M059J (cell line): ENCODE measurements at places on chromosomes 6 and 20.

GRCh38 chr6:121694801-121695251 is 259.4 kb downstream of the GJA1 start:
- peak; percentile 58 for DNase-seq

DNA sequence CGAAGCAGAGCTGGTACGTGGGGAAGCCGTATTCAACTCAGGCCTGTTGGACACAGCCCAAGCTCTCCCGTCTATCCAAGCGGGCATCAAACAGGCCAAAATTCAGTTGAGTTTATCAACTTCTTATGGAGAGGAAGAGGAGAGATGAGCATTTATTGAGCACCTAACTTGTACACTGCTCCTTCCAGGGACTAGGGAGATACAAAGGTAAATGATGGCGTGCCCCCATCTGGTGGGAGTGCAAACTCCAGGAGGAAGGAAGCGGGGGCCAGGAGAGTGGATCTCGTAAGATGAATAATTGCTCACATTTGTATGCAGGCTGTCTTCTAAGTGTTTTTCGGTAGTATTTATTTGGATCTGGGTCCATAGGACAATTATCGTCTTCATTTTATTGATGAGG is 146.6 kb downstream of the SOBP start:
- no peak for DNase-seq

DNA sequence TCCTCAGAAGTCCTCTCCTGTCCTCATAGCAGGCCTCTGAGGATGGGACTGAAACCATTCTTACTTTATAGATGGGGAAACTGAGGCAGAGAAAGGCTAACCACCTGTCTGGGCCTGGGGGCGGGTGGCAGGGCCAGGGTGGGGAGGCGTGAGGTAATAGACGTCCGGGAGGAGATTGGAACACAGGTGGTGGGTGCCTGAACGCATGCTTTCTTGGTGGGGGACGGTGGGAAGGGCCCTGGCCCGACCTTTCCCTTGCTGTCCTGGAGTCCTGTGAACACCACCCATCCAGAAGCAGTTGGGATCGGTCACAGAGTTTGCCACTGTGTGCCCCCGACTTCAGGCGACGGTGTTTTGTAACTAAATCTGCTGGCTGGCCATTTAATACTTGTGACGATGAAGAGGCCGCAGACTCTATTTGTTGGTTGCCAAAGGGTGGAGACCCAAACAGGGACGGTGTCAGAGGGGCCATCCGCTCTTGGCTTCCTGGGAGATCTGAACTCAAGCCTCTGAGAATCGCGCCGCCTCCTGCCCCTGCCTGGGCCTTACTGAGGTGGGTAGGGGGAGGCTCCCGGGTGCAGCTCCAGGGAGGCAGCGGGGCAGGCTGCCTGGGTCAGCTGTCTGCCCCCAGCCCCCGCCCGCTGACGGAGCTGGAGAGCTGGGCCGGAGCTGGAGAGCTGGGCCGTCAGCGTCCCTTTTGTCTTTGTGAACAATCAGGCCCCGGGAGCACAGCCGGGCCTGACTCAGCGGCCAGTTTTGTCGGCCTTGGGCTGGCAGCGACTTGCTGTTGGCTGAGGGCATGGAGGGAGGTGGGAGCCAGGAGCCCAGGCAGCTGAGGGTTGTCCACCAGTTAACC is 4.1 kb downstream of the RBM38 start:
- peak; percentile 54 for DNase-seq

GRCh38 chr6:158907931-158908330 is 88.8 kb upstream of the EZR start:
- DNase-seq: no peak

DNA sequence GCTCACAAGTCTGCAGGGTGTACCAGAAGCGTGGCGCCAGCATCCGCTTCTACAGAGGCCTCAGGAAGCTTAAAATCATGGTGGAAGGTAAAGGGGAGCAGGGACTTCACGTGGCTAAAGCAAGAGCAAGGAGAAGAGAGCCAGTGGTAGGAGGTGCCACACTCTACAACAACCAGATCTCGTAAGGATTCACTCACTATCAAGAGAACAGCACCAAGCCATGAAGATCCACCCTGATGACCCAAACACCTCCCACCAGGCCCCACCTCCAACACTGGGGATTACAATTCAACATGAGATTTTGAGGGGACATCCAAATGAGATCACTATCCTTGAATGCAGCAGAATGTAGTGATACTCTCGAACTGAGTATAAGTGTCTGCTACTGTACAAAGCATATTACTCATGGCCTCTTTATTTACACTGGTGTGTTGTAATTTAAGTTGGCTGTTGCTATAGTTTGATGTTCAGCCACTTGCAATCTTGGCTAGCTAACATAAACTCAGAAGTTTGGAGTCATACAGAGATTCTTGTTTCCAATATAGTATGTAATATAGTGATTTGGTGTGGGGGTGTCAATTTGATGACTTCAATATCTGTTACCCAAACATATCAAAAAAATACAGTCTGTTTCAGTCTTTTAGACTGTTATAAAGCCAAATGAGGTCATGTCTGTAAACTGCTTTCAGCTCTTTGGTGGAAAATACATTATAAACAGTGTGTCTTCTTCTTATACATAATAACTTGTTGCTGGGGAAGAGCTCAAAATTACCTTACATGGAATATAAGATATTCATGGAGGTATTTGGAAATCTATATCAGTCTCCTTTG is 39.4 kb upstream of the MYLIP start:
- DNase-seq: no peak

GRCh38 chr6:6886171-6886885 is 221.4 kb upstream of the RREB1 start:
- no peak for DNase-seq

DNA sequence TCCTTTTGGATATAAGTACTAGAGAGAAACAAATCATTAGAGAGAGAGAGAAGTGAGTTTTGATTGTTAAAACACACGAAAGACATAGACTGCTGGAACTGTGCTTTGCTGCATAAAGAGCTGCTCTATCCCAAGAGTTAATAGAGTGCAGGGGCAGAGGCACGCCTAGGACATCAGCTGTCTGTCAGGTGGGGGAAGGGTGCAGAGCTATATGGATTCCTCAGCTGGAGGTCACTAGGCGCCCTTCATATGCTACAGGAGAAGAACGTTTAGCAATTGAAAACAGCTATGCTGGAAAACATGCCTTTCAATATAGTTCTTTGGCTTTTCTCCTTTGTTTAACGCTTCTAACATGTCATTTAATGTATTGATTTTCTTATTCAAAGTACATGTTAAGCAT is 169.0 kb upstream of the MCHR2 start:
- DNase-seq: no peak

GRCh38 chr6:151213352-151213751 is 26.4 kb upstream of the AKAP12 start:
- no peak for DNase-seq

GRCh38 chr6:23140871-23141270 is 571.5 kb downstream of the HDGFL1 start:
- no peak for DNase-seq

DNA sequence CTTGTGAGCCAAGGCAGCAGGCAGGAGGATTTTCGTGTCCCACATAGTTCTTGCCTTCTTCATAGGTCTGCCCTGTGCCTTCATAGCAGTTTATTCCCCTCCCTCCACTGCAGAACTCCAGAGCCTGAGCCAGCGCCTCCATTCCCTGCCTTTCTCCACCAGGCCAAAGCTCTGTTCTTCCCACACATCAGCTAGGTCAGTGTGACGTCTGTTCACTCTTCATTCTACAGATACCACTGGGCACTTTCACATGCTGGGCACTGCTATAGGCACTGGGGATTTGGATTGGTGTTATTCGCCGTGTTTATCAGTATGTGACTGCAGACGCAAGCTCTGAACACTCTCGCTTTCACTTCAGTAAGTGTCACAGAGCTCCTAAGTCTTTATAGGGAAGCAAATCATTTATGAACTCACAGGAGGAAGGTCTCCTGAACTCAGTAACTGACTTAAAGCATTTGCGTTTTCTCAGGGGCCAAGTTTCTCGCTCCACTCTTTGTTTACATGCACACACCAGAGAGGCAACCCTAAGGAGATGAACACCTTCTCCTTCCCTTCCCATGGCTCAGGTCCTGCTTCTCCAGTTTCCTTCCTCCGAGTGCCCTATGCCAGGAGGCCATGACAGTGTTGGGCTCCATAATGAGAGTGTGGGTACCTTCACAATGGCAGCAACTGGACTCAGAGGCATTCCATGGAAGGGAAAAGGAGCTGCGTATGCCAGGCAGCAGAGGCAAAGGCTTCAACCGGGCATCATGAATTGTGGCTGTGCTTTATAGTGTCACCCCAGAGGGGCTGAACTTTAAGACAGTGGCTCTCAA is 6.3 kb upstream of the APMAP start:
- no peak for DNase-seq

GRCh38 chr6:110053395-110054240 is 75.5 kb downstream of the GPR6 start:
- DNase-seq: peak; percentile 68

GRCh38 chr20:25227317-25227831 is 20.5 kb upstream of the PYGB start:
- peak; percentile 91 for DNase-seq
